ENCODE measurements at places on chromosomes 11 and 22.

- no peak for DNase-seq
These were observed 44.9 kb downstream of the AAMDC start for GRCh38 chr11:77865805-77866204.

DNA sequence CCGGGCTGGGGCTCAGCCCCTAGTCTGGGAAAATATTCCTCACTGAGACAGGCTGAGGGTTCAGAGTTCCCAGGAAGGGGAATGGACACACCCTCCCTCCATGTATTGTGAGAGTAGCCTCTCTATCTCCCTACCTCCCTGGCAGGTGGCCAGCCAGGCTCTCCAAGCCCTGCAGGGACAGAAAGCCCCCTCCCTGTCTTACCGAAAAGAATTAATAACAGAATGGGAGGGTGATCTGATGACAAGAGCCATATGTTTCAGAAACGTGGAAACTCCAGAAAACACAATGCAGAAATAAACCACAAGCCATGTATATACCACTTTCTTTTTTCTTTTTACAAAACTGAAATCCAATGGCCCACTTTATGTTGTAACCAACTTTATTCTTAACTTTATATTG lies 140.0 kb downstream of the CHST1 start:
- no peak for DNase-seq

DNA sequence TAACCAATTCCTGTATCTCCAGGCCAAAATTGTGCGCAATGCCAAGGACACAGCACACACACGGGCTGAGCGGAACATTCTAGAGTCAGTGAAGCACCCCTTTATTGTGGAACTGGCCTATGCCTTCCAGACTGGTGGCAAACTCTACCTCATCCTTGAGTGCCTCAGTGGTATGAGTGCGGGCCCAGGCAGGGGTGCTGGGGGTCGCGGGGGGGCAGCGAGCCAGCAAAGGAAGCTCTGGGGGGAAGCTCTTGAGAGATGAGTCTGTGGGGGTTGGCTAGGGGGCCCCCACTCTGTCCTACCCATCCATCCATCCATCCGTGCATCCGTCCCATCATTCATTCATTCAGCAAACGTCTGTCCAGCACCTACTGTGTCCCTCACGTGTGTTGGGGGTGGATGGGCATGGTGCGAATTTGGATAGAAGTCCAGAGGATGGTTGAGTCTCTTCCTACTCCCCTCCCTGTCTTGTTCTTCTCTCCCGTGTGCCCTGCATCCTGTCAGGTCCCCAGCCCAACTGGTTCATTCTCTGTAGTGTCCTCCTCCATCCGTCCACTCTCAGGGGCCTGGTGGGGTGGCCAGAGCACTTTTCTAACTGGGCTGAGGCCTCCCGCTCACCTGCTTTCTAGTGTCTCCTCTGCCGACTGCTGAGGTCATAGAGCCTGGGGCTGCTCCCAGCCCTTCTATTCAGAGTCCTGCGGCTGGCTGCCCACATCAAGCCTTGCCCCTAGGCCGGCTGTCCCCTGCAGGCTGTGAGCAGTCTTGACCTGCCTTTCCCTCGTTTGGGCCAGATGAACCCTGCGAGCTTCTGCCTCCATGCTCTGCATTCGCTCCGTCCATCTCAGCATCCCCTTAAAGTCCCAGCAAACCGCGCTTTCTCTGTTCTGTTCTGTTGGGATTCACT lies 3.3 kb downstream of the RPS6KB2 start:
- DNase-seq, result no peak

DNA sequence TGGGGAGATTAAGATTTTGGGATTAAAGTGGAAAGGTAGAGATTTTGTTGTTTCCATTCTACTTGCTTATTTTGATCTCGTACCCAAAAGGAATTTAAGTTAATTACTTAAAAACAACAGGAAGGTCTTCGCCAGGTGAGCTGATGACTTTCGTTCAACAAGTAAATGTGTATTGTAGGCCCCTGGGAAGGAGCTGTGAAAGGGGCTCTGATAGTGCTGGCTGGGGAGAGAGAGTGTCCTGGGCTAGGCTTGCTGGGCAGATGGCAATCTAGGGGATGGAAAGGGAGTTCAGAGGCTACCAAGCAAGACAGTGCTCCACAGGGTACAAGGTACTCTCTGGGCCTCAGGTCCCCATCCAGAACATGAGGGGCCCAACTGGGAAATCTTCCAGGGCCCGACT lies 189.4 kb downstream of the CEP164 start:
- DNase-seq, result no peak

- no peak for DNase-seq
These were observed 28.1 kb downstream of the VSTM5 start for GRCh38 chr11:93822359-93822758.

DNA sequence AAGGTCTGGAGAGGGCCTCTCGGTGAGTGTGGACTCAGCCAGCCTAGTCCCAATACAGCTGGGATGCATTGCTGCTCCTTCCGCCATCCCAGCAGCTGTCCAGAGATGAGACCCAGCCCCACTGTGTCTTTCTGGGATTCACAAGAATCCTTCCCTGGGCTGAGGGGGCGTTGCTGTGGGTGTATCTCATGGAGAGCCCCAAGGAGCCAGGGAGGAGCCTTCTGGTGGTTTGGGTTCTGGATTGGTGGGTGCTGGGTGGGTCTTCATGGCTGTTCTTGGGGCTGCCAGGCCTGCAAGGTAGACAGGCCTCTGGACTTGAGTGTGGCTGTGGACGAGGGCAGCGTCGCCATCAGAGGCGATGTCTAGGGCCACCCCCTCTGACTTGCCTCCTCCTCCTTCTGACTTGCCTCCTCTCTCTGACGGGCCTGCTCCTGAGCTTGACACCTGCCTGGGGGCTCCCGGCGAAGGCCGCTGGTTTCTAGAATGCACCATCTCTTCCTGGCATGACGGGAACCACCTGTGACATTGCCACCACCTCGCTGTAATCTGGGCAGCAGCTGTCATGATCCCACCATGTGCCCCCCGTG lies 17.2 kb downstream of the KCNQ1 start:
- DNase-seq, result no peak

DNA sequence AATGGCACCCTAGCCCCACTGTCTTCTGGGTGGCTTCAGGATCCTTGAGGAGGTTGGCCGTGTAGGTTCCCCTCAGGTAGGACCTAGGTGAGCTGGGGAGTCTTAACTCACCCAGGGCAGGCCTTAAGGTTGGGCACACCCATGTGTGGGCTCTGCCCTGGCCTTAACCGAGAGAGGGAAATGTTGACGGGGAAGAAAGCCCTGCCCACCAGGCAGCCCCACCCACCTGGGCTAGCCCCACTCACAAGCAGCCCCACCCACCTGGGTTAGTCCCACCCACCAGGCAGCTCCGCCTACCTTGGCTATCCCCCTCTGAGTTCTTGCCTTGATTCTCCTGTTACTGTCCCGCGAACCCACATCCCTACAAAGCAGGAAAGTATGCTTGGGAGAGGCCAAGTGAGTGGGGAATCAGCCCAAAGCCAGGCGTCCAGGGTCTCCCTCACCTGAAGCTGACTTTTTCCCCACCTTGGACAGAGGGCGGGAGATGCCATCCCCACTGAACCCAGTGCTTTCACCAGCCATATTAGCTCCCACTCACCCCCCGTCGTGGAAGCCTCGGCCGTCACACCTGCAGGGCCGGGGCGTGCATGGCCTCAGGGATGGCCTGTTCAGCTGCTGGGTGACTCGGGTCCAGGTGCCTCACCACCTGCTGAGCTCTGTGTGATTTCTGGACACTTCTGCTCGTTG lies at the start of gene MYEOV:
MYEOV (plus strand) TSS at position 337 of the 687 bp plus-strand sequence. CDS start 1,200 bp downstream, outside the sequence.
- peak; percentile 66 for DNase-seq

GRCh38 chr11:76524919-76525318 lies 80.1 kb downstream of the EMSY start:
- DNase-seq, result no peak

DNA sequence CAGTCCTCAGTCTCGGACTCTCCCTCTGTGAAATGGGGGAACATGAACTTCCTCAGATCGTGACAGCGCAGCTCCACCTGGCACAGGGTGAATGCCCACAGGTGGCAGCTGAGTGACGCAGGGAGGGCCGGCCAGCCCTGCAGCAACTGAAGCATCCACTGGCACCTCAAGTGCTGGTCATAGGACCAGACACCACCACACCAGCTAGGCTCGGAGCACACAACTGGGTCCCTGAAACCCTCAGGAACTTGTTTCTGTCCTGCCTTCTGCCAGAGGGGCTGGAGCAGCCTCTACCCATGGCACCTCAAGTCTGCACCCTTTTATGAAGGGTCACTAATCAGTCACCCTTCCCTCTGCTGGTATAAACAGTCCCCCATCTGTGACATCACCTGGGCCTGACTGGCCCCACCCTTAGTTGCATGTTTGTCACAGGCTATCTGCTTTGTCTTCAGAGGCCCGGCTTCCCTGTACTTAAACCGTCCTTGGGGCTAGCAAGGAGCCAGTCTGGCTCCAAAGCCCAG lies 7.4 kb upstream of the CDC42BPG start:
- no peak for DNase-seq

- no peak for DNase-seq
These were observed 65.7 kb upstream of the ADA2 start for GRCh38 chr22:17284888-17285287.

GRCh38 chr22:41574847-41575381 lies 14.1 kb downstream of the CSDC2 start:
- DNase-seq, result no peak

- no peak for DNase-seq
These were observed 15.0 kb downstream of the VWCE start for GRCh38 chr11:61279934-61280659.

- DNase-seq, result no peak
These were observed 100.5 kb downstream of the DSCAML1 start for GRCh38 chr11:117696540-117696939.

Data from GM12891 (cell line).